Astrocyte (in vitro differentiated cells and primary cell): ENCODE measurements at places on chromosomes 2 and 18.

DNA sequence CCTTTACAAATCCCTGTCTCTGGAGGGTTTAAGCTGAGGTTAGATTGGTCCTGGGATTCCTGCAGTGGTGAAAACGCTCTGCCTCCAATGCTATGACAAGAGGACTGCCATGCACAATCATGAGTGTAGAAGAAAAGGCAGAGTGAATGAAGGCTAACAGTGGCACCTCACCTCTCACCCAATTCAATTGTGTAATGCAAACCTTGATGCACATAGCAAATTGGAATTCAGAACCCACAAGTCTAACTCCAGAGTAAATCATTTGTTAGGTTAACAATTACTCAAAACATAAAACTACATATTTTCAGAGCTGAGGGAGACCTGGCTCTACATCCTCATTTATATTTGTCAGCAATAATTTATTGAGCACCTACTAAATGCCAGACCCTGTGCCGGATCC lies 1.8 kb downstream of the TGFBRAP1 start:
- DNase-seq: no peak

- DNase-seq: peak; percentile 12
Measured at GRCh38 chr2:55952415-55952814, 28.8 kb upstream of the EFEMP1 start.

DNA sequence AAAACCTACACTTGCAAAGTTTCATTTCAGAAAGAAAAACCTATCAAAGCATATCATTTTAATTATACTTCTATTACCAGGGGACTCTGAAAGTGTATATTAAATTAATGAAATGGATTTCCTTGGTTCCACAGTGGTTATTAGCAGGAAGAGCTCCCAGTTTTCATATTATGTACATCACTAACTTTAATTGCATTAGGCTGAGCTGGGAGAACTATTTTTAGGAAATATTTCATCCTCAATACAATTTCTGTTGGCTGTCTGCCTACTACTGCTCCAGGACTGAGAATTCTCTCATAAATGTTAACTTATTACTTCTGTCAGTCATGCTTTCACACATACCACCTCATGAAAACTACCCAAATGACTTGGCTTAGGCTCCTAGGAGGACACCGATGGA lies 301.4 kb downstream of the CMPK2 start:
- DNase-seq: no peak

GRCh38 chr2:66317268-66317890 lies 117.5 kb upstream of the MEIS1 start:
- DNase-seq: no peak
